ENCODE measurements at places on chromosomes 7 and 10. TPM values are rescaled to one million over a fixed set of nuclear protein-coding genes. Genes with fewer than 3 reads are reported as not detected.

DNA sequence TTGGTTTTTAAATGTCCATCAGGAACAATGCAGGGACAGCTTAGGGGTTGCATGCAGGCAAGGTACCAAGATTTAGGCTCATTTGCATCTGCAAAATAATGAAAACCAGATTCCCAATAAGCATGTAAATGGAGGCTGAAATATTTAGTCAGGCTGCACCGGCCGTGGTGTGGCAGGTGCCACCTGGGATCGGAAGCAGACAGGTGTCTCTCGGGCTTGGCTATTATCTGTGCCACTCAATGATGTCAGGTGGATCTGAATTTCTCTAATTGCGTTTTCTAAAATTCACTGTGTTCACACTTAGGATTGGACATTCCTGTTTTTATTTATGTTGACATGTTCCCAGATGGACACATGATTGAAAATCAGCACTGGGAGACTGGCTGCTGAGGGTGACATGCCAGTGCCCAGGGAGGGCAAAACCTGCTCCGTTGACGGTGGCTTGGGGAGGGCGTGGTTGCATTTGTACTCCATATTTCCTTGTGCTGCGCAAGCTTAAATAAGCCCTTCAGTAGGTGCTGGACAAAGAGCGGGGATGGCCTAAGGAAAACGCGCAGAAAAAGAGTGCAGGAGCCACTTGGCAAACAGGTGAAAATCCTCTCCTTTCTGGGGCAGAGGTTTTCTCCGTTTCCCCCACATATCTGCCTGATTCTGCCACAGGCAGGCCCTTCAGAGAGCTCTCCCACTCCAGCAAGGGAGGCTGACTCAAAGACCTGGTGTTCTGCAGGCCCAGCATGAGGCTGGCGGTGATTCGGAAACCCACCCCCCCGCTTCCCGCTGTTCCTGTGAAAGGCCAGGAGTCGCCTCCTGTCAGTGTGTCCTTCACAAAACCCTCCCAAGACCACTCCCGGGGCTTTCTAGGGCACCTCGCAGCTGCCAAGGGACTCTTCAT is 142.5 kb downstream of the WDR37 start:
- no peak overlapping the region for H3K27ac ChIP-seq
- no peaks in the 10 kb centered on the region for H3K4me1 ChIP-seq
- H3K36me3 ChIP-seq: no peaks in the 10 kb centered on the region
- H3K27me3 ChIP-seq: no peaks in the 10 kb centered on the region
- H3K4me3 ChIP-seq: no peak overlapping the region

- DNase-seq: peak; percentile 77
- no peaks in the 10 kb centered on the region for H3K36me3 ChIP-seq
- no peak overlapping the region for H3K27ac ChIP-seq
- H3K4me1 ChIP-seq: no peaks in the 10 kb centered on the region
- H3K4me3 ChIP-seq: no peak overlapping the region
- no peaks in the 10 kb centered on the region for H3K27me3 ChIP-seq
Observed at GRCh38 chr7:18177815-18178660, 150.4 kb upstream of the PRPS1L1 start.

DNA sequence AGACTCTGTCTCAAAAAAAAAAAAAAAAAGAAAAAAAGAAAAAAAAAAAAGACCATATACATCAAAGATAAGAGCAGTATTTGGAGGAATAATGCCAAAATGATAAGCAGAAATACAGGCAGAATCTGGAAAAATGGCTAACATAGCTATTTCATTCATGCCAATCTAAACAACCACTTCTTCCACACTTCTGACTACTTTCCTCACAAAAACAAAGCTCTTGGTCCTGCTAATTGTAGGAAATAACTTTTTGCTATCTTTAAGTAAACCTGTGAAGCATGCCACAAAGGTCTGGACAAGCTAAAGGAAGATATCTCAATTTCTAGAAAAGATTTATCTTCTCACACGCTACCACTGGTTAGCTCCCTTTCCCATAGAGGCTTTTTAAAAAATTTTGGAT is 30.4 kb downstream of the MICU1 start:
- no peaks in the 10 kb centered on the region for H3K27me3 ChIP-seq
- H3K27ac ChIP-seq: no peak overlapping the region
- no peak for DNase-seq
- H3K4me3 ChIP-seq: no peak overlapping the region
- no peaks in the 10 kb centered on the region for H3K4me1 ChIP-seq

GRCh38 chr7:138186951-138187351 is 110.7 kb downstream of the AKR1D1 start:
- H3K36me3 ChIP-seq: no peaks in the 10 kb centered on the region
- H3K4me3 ChIP-seq: no peak overlapping the region
- peaks cover 9% of the 10 kb centered on the region for H3K4me1 ChIP-seq
- no peaks in the 10 kb centered on the region for H3K27me3 ChIP-seq
- peak overlapping the region; percentile 92 for H3K27ac ChIP-seq
- DNase-seq: peak; percentile 87

The FKBP9 gene
- 199 TPM for total RNA-seq
